ENCODE measurements at places on chromosomes 2 and 18.

DNA sequence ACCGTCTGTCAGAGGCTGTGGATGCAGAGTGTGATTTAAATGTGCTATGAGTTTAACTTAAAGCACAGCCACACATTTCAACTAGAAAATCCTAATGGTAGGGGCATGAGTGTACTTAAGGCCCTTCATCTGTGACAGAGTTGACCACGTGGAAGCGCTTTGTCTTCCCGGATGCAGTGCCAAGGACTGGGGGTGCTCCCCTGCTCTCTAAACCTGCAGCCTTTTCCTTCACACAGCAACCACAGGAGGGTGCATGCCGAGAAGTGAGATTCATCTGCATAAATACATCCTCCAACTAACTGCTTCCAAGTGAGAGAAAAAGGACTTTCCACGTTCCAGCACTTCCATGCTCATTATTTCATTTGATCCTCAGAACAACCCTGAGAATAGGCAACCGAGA, 149.6 kb downstream of the MYT1L start:
- DNase-seq: no peak

DNA sequence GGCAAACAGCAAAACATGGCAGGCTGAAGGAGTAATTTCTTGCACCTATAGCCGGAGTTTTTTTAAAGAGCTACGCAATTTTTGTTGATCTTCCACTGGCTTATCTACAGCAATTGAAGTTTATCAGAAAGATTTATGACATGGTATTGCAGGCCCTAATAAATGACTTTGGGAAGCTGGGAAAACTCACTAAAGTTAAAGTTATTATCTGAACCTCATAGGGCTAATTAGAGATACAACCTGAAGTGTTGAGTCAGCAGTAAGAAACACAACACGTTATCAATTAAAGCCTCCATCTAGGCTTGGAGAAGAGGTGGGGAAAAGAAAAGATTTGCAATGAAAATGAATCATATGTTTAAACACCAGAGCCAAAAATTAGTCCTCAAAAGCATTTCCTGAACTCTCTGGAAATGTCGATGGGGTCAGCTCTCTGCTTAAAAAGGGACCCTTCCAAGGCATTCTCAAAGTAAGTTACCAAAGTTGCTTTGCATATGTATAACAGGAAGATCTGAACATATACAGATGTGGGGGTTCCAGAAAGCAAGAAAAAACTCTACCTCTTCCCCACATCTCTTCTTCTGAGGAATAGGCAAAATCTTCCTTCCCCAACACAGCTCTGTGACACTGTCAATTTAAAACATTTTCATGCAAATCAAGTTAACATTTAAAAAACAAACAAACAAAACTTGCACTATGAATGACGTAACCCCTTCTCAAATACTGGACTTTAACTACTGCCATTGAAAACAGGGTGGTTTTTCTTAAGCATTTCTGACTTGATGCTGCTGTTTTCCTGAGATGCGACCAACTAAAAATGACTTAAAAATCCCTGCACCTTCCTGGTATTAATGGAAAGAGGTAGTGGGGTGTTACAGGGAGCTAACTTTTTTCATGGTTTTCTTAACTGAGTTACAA, 915.6 kb downstream of the NRXN1 start:
- DNase-seq: no peak

GRCh38 chr2:135074216-135074615, 22.1 kb downstream of the RAB3GAP1 start:
- DNase-seq: no peak

DNA sequence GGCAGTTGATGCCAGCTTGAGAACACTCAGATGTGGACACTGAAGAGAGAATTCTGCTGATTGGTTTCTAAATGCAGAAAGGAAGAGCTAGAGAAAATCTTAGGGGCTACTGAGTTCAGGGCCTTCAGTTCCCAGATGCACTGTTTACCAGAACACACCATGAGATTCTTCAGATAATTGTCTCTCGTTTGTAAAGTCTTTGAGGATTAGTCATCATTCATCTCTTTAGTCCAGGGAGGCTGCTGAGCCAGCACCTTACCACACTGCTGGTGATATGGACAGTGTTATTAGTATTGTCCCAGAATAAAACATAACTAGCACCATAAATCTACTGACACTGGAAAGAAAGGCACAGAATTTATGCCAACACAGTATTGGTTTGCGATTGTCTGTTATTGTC, 690.8 kb upstream of the CELF4 start:
- no peak for DNase-seq

All from progenitor cell of endocrine pancreas (in vitro differentiated cells).